Tongue (tissue), 3 donors: ENCODE measurements at places on chromosomes 2 and 18.

GRCh38 chr18:709771-710170 is 2.7 kb downstream of the ENOSF1 start:
- DNase-seq = no peak

GRCh38 chr2:19122220-19122619 is 236.2 kb downstream of the OSR1 start:
- DNase-seq = no peak

DNA sequence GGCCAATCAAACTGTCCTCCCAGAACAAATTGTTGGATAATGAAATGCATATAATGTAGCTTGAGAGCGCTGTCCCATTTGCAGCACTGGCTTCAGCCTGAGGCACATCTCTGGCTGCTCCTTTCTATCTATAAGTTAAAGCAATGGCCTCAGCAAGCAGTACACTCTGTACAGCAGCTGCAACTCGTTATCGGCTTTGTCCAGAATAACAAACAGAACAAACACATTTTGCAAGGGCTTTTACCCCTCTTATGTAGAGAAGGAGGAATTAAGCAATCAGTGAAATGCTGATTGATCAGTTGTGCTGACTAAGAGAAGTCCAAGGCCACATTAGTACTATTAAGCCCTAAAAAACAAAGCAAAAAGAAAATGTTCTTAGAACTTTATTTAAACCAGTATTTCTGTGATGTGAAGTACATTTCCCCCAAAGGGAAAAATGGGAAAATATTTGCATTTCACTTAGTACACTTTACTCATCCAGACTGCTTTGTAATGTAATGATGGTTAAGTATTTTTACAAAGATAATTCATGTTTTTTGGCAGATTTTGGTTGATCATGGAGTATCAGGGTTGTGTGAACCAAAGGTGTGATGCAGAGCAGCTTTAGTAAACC is 15.0 kb upstream of the CPS1 start:
- DNase-seq = peak; percentile 30

- no peak for DNase-seq
Measured at GRCh38 chr18:35171315-35171987, 69.4 kb upstream of the ZNF397 start.

DNA sequence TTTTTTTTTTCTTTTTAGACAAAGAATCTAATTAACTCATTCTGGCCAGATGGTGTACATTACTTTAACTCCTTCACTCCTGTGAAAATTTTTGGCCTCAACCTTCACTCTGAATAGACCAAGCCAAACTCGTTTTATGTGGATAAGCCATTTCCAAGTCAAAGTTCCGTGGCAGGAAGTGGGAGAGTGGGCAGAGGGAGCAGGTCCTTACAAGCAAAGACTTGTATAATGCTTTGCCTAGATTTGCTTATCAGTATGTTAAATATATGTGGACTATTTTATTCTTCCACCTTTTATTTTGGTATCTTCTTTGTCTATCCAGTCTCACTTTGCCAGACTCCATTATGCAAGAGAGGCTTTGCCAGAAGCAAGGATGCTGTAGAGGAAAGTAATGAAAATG is 178.1 kb upstream of the TNP1 start:
- DNase-seq = no peak

DNA sequence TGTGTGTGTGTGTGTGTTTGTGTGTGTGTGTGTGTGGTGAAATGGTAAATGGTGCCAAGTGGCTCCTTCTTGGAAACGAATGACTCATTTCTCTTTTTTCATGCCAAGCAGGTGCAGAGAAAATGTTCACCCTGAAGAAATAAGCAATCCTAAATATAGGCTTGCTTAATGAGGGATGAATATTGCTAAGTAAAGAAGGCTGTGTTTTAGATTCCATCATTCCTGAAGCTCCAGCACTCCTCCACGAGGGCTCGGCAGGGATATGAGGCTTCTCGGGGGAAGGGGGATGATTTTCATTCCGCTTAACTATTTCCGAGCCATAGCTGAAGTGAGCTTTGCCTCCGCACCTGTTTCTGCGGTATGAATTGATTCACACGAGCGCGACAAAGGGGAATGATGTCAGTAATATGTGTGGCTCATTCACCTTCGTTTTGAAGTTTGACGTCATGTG is 72.9 kb downstream of the TSN start:
- DNase-seq = peak; percentile 60

GRCh38 chr2:181289698-181290097 is 167.5 kb upstream of the ITGA4 start:
- DNase-seq = no peak

- no peak for DNase-seq
Measured at GRCh38 chr2:136769871-136770270, 4.5 kb downstream of the THSD7B start.

- DNase-seq = no peak
Measured at GRCh38 chr2:101064505-101064867, 62.4 kb downstream of the RPL31 start.

GRCh38 chr2:191835539-191836350 is 11.1 kb downstream of the CAVIN2 start:
- DNase-seq = no peak

GRCh38 chr2:55781542-55781941 is 87.9 kb upstream of the PNPT1 start:
- DNase-seq = no peak

GRCh38 chr18:56315363-56315762 is 323.0 kb downstream of the TXNL1 start:
- DNase-seq = no peak

GRCh38 chr2:100765481-100765880 is 54.5 kb upstream of the NPAS2 start:
- DNase-seq = no peak

DNA sequence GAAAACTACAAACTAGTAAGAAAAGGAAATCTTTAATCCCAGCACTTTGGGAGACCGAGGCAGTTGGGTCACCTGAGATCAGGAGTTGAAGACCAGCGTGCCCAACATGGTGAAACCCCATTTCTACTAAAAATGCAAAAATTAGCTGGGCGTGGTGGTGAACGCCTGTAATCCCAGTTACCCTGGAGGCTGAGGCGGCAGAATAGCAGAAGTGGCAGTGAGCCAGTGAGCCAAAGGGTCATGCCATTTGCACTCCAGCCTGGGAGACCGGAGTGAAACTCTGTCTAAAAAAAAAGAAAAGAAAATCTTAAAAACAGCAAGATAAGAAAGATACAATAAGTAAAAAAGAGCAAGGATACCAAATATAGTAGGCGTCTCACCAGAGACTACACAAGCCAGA is 502.9 kb upstream of the ID2 start:
- no peak for DNase-seq

- no peak for DNase-seq
Measured at GRCh38 chr2:206428783-206429182, 14.5 kb upstream of the ADAM23 start.

GRCh38 chr2:118832791-118833715 is 14.4 kb downstream of the EN1 start:
- no peak for DNase-seq

- no peak for DNase-seq
Measured at GRCh38 chr2:36811071-36811470, 114.6 kb downstream of the VIT start.

DNA sequence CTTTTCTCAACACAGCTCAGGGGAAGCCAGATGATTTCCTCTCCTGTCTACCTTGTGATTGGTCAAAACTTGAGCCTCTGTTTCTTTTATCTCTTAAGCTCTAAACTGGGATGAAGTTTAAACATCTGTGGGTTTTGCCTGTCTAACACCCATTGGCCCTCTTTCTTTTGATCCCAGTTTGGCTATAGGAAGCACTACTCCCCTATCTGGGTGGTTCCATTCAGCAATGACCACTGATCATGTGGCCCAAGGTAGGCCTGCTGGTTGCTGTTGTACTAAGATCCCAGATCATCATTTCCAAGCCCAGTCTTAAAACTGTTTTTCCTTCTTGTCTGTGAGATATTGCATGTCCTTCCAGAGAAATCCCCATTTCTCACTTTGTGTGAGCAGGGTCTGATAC is 51.6 kb upstream of the STPG4 start:
- DNase-seq = no peak

GRCh38 chr2:10165282-10165681 is 42.7 kb downstream of the RRM2 start:
- DNase-seq = no peak

- no peak for DNase-seq
Measured at GRCh38 chr18:5298156-5298852, 2.8 kb upstream of the ZBTB14 start.

DNA sequence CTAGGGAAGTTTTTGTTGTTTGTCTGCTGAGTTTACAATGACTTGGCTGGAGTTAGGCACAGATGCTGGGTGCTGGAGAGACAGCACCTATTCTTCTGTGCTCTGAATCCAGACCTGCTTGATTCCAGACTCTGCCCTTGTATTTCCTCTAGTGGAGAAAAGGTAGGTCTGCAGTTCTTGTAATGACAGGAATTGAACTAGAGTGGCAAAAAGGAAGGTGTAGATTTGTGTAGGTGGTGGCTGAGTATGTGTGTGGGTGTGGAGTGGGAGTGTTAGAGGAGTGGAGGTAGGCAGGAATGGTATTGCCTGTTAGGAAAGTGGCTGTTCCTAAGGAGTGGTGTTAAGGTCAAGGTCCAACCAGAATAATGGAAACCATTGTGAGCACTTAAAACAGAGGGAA is 71.9 kb upstream of the LYPD6 start:
- DNase-seq = no peak

- peak; percentile 45 for DNase-seq
Measured at GRCh38 chr2:29747786-29748470, 173.5 kb downstream of the ALK start.

GRCh38 chr2:26269571-26270158 is 24.9 kb downstream of the HADHB start:
- no peak for DNase-seq

- DNase-seq = peak; percentile 66
Measured at GRCh38 chr18:77207540-77207939, 42.1 kb upstream of the GALR1 start.

GRCh38 chr2:175973373-175973772 is 28.7 kb downstream of the LNPK start:
- no peak for DNase-seq

GRCh38 chr2:3456125-3456524 is 63.2 kb downstream of the ADI1 start:
- DNase-seq = no peak

- no peak for DNase-seq
Measured at GRCh38 chr2:120879431-120880295, 144.0 kb downstream of the GLI2 start.

- DNase-seq = no peak
Measured at GRCh38 chr18:13440277-13441248, 222.0 kb downstream of the LDLRAD4 start.

DNA sequence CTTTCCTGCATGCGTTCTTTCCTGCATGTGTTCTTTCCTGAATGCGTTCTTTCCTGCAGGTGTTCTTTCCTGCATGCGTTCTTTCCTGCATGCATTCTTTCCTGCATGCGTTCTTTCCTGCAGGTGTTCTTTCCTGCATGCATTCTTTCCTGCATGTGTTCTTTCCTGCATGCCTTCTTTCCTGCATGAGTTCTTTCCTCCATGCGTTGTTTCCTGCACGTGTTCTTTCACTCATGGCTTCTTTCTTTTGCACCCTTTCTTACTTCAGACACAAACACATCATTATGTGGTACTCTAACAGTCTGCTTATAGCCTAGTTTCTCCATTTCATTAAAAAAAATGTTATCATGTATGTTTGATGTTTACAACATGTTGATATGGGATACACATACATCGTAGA is 261.6 kb upstream of the PXDN start:
- DNase-seq = no peak

GRCh38 chr18:27843783-27844777 is 332.9 kb downstream of the CDH2 start:
- DNase-seq = no peak

DNA sequence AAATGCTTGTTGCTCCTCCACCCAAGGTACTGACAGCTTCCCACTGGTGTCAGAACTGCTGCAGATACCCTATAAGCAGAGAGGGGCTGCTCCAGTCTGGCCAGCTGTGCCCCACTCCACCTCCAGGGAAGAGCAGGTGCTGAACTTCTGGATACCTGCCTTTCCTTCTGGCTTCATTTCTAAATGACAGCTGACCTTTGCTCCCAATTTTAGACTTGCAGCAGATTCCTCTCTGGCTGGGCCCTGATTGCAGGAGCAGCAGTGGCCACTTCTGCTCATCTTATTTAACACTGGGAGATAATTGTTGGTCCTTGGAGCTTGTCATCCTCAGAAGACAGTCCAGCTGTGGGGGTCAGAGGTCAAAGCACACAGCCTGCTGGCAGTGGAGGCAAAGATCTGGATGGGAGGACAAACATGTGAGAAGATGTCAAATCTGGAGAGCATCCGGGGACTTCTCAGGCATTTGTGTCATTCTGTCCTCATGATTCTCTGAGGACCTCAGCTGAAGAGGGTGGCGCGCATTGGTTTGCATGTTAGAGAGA is 38.9 kb downstream of the SETBP1 start:
- no peak for DNase-seq

DNA sequence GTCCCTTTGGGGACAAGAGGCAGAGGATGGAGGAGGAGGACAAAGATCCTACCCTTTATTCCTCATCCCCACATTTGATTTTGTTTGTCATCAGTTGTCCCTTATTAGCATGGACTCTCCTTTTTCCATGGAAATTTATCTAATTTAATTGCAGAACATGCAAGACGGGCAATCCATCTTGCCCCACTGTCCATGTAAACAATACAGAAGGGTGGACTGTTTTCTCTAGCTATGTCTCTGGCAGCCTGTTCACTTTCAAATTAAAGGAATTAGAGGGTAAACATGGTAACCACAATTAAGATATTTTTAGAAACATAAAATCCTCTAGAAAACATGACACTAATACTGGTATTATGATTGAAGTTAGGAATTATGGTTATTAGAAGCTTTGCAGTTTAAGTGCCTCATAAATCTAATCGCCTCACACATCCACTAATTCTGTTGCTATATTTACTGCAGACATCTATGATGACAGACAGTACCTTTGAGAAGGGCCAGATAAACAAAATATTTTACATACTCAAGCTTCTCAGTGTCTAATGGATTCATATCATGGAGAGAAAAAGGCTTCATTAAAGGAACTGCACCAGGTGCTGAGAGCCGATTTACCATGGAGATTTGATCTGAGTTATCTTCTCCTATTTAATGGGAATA is 215.5 kb downstream of the LNPK start:
- no peak for DNase-seq

GRCh38 chr2:103462712-103463111 is 700.9 kb downstream of the TMEM182 start:
- DNase-seq = no peak

DNA sequence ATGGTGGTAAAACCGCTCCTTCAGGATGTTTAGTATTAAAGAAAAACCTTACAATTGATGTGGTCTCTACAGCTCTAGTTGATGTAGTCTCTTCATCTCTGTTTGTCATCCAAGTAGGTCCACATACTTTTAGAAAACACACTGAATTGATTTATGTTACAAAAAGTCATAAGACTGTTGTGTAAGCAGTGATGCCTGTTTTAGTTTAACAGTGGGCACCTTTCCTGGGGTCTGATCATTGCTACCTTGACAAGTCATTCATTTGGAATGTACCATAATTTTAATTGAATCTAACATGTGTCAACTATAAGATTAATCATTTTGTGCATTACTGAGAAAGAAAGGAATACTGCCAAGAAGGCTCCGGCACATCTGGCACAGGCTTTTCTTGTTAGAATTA is 34.3 kb downstream of the GIGYF2 start:
- peak; percentile 6 for DNase-seq

- peak; percentile 11 for DNase-seq
Measured at GRCh38 chr2:138239902-138240491, 261.6 kb upstream of the SPOPL start.
